ENCODE measurements at places on chromosomes 16 and 17.

GRCh38 chr17:40658396-40658795 is 6.6 kb downstream of the KRT222 start:
- DNase-seq = no peak

- DNase-seq = peak; percentile 44
These were observed 57.8 kb downstream of the LMF1 start for GRCh38 chr16:912684-913613.

GRCh38 chr16:1832838-1833454 is 5.9 kb downstream of the FAHD1 start:
- DNase-seq = no peak

- DNase-seq = no peak
These were observed 7.7 kb upstream of the ARHGAP23 start for GRCh38 chr17:38420518-38420917.

GRCh38 chr16:69618307-69618706 is 52.5 kb downstream of the NFAT5 start:
- DNase-seq = no peak

DNA sequence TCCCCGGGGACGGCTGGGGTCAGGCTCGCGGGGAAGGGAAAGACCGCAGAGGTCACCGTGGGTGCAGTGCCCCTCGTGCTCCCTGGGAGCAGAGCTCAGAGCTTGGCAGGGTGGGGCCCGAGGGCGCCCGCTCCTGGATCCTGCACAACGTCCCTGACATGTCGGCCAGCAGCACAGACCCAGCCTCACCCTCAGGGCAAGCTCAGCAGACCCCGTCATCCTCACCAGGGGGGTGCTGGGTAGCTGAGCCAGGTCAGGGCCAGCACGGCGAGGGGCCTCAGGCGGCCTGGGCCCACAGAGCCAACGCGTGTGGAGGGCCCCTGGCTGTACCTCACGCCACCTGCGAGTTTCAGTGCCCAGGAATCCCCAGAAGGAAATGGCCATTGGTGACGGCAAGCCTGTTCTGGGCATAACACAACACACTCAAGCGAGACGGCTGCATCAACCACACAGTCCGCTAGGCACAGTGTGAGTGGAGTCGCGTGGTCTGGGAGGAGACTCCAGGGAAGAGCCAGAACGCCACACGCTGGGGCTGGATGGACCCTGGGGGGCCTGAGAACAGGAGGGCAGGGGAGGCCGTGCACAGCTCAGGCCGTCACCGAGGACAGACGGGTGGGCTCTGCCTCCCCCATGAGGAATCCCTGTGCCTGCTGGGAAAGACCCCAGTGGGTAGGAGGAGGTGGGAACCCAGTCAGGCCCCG is 60.3 kb downstream of the ZNF778 start:
- DNase-seq = no peak

DNA sequence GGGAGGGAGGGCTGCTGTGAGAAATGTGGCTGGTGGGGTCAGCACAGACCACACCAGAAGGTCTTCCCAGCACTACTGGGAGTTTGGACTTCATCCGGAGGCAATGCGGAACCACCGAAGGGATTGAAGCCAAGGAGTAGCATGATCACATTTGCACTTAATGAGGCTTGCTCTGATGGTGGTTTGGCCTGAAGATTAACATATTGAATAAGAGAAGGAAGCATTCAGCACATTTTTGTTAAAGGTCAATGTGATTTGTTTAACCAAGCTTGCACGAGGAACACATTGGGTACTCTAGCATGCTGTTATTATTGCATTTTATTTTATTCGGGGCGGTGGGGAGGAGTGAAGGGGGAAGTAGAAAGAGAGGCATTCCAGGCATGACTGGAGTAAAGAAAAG is 378.6 kb downstream of the UTP18 start:
- DNase-seq = no peak

Measured in mucosa of gallbladder (tissue), 1 donor.